Skin of body (tissue), 3 donors: ENCODE measurements at places on chromosomes 2 and 18. TPM values are rescaled to one million over a fixed set of nuclear protein-coding genes. Genes with fewer than 3 reads are reported as not detected.

DNA sequence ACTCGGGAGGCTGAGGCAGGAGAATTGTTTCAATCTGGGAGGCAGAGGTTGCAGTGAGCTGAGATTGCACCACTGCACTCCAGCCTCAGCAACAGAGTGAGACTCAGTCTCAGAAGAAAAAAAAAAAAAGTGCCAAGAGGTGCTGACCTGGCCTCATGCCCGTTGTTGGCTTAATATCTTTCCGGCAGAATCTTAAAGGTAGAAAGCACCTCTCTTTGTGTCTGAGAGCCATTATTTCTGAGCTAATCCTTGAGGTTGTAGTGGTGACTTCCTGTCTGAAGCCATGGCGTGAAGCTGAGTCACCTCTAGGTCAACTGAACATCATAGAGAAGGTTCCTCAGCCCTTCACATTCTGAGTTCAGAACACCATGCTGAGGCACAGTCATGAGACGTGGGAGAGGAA, 60.4 kb downstream of the WDSUB1 start:
- DNase-seq = no peak

DNA sequence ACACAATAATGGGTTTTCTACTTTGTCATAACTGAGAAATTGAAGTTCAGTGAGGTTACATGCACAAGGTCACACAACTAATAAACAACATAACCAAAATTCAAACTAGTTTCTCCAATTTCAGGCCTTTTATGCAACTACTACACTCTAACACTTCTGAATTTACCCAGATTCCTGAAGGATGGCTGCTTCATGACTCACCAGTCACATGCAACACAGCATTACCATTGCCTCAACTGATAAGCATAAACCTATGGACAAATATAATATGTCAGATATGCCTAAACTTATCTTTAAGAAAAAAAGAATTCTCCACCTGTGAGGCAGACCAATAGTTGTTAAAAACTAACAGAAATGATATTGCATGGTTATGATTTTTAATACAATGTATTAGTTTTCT, 586.5 kb upstream of the SLC8A1 start:
- no peak for DNase-seq

The DLGAP1 gene
- 5.3 TPM for total RNA-seq

- peak; percentile 76 for DNase-seq
These were observed at the start of gene CFAP53 for GRCh38 chr18:50266248-50266704. Gene CFAP53 (minus strand): TSS chr18:50266495. CDS start chr18:50266404, 91 bp downstream.

DNA sequence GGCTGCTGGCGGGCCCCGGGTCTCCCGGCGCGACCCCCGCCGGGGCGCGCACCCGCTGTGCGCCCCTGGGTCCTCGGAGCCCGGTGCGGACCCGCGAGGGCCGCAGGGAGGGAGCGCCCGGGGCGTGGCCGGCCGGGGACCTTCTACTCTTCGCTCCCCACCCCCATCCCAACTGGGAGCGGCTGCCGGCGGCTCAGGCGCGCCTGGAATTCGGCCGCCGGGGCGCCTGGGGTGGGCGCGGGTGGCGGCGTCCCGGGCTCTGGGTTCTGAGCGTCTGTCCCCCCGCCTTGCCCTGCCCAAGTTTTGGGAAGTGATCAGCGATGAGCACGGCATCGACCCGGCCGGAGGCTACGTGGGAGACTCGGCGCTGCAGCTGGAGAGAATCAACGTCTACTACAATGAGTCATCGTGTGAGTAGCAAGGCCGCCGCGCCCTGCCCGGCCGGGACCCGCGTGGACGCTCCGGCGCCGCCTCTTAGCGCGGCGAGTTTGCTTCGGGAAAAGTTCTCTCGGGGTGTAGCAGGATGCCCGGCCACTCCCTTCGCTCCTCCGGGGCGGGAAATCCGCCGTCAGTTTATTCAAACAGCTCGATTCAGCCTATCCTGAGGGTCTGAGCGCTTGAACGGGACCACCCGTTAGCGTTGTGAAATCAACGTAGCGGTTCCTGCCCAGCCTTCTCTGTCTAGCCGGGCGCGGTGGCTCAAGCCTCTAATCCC, 502 bp downstream of the TUBB6 start:
- peak; percentile 76 for DNase-seq

DNA sequence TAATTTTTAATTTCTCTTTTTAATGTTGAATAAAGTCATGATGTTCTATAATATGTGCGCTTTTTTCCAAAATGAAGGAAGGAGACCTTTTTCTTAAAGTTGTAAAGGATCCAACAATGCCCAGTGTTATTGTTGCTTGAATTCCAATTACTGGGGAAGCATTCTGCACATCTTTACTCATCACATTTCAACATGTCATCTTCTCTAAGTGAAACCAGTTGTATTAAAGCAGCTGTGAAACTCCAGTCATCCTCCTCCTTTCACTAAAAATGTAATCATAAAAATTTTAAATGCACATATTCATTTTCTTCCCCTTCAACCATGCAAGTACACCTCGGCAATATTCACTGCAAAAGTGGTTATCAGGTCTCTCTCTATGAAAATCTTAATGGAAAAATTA, 722.7 kb downstream of the TSN start:
- DNase-seq = no peak

GRCh38 chr2:49261781-49262180, 107.5 kb upstream of the FSHR start:
- no peak for DNase-seq

The VWC2L gene
- total RNA-seq = not detected

- DNase-seq = no peak
These were observed 63.9 kb downstream of the ARHGAP15 start for GRCh38 chr2:143193121-143193520.

DNA sequence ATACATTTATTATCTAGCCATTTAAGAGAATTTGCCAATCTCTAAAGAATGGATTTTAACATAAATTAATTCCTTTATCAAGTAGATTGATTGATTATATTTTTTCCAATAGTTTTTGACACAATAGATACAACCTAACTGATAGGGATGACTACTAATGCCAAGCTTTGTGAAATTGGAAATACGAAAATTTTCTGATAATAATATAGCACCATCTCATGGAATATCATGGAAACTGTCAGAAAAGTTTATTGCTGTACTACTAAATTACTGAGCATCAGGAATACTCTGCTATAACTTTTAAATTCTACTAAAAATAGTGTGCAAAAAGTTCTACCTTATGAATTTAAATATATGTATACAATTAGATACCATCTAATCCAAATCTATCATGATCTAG, 101.8 kb upstream of the MAP2 start:
- DNase-seq = no peak

The ACTG2 gene
- 5.1 TPM for total RNA-seq

- no peak for DNase-seq
These were observed 32.1 kb upstream of the MAL start for GRCh38 chr2:94993176-94994062.

GRCh38 chr2:241357531-241357930, 1.4 kb downstream of the FARP2 start:
- no peak for DNase-seq
